ENCODE measurements at places on chromosomes 1 and 21.
A peak's percentile ranks its signal among the peaks of the same experiment; 100 is the strongest.

DNA sequence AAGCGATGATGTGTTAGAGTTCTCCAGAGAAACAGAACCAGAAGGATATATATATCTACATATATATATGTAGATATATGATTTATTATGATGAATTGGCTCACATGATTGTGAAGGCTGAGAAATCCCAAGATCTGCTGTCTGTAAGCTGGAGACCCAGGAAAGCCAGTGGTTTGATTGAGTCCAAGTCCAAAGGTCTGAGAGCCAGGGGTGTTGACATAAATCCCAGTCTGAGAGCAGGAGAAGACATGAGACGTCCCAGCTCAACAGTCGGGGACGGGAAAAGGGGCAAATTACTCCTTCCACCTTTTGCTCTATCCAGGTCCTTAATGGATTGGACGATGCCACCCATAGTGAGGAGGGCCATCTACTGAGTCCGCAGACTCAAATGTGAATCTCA, 126.6 kb downstream of the PRDM2 start:
- DNase-seq: no peak

GRCh38 chr21:45209685-45210284, 77.9 kb downstream of the POFUT2 start:
- no peak for DNase-seq

DNA sequence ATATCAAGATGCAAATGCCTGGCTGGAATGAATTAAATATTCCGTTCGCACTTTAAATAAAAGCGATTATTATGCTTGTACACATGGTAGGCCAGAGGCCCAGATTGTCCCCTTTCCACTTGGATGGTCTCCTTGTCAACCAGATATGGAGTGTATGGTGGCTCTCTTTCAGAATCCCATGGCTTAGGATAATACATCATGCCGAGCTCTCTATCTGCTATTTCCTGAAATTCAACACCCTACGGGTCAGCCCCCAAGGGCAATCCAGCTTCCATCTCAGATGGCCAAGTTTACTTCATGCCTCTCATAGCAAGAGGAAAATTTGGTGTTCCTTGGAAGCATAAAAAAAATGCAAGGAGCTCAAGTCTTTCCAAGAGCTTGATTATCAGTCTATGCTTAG, 25.4 kb upstream of the FMO1 start:
- no peak for DNase-seq

GRCh38 chr1:203335503-203335902, 15.4 kb downstream of the FMOD start:
- no peak for DNase-seq

DNA sequence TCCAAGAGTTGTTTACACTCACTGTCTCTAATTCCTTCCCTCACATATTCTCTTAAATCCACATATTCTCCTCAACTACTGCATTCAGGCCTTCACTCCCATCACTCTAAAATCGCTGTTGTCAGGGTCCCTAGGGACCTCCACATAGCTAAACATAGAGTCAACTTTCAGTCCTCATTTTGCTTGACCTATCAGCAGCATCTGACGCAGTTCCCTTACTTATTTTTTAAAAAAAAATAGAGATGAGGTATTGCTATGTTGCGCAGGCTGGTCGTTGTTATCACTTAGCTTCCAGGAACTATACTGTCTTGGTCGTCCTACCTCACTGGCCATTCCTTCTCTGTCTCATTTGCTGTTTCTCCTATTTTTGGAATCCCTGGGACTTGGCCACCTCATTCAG, 11.7 kb upstream of the PLEKHO1 start:
- DNase-seq: no peak

GRCh38 chr1:46008585-46008984, 123.8 kb downstream of the PIK3R3 start:
- no peak for DNase-seq

DNA sequence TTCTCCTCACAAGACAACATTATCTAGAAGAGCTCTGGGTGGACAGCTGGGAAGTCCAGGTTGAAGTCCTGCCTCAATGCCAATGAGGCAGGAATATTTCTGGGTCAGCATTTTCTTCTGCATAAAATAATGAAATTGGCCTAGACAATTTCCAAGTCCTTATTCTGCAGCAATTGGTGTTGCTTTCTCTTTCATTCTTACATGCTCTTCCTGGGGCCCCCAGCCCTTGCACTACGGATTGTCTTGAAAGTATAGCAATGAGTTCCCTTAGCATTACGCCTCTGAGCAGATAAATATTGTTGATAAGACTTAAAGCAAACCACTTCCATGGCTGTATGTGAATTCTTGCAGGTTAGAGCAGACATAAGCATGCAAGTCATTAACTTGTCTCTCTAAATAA, 188.5 kb downstream of the TGFBR3 start:
- no peak for DNase-seq

GRCh38 chr1:66350001-66350547, 183.9 kb upstream of the SGIP1 start:
- no peak for DNase-seq

DNA sequence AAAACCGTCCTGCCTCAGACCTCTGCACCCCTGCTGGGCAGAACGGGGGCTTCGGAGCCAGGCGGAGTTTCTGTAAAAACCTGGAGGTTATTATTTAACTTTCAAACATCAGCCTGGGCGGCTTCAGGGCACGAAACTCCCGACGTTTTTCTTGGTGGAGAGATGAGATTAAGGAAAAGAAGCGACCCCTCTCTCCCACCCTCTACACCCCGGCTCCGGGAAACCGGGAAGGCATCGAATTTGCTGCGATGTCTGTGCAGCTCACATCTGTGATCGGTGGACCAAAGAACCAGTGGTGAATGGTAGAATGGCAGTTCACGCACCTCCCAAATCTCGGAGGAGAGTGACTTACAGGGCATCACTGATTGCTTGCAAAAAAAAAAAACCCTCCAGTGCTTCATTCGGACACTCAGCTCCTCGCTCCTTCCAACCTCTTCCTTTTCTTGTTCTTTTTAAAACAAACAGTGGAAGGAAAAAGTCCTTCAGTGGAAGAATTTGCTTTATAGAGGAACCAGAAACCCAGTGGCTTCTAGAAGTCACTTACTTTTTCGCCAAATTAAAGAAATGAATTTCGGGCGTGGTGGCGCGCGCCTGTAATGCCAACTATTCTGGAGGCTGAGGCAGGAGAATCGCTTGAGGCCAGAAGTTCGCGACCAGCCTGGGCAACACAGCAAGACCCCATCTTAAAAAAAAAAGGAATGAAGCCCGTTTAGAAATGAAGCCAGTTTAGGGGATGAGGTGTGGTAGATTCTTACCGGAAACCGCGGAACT, 884 bp downstream of the PHACTR4 start:
- peak; percentile 48 for DNase-seq

GRCh38 chr21:42892582-42892930, 553 bp upstream of the NDUFV3 start:
- DNase-seq: no peak

DNA sequence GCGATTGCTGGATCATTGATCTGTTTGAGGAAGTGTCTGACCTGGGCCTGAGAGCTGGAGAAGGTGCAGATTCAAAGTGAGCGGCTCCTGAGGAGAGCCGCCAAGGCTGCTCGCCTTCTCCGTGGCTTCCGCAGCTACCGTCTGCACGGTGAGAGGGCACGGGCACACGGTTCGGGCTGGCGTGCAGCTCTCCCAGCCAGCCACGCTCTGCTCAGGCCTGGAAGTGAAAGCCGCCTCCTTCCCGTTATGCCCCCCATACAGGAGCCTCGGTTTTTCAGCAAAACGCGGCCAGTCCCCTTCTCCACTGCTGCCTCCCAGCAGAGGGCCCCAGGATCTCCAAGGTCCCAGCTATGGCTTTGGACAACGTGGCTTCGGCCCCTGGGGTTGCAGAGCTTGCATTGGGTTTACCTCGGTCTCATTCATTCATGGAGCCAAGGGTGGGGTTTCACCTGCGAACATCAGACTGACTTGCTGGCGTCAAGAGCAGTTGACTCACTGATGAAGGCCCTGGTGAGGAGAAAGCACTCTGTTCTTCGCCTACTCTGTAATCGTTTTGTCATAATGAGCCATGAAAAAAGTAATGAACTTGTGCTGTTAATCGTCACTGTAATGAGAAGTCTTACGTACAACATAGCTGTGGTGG, 24.4 kb upstream of the PDXK start:
- no peak for DNase-seq
